ENCODE measurements at places on chromosomes 1 and 21.

- peak; percentile 10 for DNase-seq
Measured at GRCh38 chr1:54112027-54112426, 40.8 kb downstream of the CDCP2 start.

DNA sequence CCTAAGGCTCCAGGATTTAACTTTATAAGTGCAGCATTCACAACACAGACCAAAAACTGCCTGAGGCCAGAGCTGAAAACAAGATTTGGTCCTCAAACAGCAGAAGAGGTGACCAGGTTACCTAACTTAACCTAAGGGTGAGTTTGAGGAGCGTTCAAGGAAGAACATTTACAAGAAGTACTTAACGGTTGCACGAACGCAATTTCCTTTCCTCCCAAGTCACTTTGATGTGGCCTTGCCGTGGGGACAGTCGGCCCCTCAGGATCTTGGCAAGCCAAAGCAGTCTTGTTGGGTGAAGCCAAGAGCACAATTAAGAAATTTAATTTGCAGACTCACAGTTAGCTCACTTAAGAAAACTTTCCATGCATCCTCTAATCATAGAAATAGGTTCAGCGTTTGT is 202.6 kb upstream of the COA6 start:
- DNase-seq, result no peak

DNA sequence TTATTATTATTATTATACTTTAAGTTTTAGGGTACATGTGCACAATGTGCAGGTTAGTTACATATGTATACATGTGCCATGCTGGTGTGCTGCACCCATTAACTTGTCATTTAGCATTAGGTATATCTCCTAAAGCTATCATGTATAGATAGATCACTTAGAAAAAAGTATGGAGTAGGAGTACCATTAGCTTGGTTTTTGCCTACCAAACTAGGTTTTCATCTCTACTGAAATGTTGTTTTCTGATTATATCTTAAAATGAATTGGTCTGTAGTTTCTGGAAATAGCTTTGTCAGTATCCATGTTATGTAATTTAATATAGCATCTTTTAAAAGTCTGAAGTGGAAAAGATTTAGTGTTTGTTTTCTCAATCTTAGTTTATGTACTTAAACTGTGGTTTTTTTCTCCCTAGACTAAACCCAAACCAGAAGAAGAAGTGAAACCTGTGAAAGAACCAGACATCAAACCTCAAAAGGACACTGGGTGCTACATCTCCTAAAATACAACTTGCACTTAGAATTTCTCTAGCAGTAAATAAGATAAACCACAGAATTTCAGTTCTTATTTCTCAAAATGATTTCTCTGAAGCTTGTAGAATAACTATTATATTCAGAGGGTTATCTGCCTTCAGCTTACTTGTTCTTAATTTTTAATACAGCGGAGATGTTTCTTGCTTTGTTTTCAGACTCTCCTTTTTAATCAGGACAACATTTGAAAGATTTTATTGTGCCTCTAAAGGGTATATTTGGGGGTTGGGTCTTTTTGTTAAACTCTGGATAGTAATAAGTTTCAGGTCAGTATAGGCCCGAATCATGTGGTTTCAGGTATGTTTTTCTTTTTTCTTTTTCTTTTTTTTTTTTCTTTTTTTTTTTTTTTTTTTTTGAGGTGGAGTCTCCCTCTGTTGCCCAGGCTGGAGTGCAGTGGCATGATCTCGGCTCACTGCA is 4.5 kb upstream of the FAM177B start:
- no peak for DNase-seq

GRCh38 chr1:238552271-238552670 is 661.5 kb upstream of the ZP4 start:
- DNase-seq, result no peak

GRCh38 chr1:47911892-47912291 is 85.3 kb downstream of the TRABD2B start:
- DNase-seq, result no peak

DNA sequence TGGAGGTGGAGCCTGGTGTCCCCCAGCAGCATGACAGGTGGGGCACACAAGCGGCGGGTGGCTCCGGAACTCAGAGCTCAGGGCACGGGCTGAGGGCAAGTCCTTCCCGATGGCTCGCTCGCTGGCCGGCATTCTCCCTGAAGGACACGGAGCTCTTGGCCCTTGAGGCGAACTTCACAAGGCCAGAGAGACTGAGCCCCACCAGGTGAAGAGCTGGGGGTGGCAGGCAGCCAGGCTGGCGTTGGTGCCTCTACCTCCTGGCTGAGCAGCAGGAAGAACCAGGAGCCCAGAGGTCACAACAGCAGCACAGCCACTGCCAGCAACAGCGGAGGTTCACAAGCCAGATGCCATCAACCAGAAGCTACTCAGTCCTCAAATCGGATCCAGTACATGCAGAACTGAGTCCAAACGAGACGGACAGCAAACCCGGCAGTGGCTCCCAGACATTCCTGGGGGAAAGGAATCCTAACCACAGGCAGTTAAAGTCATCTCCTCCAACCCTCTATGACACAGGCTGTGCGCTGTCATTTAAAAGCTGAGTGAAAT is 54.1 kb downstream of the NPHP4 start:
- DNase-seq, result peak; percentile 15

- no peak for DNase-seq
Measured at GRCh38 chr1:240169188-240169587, 77.5 kb downstream of the FMN2 start.

GRCh38 chr1:91714867-91715381 is 171.0 kb downstream of the TGFBR3 start:
- DNase-seq, result no peak

DNA sequence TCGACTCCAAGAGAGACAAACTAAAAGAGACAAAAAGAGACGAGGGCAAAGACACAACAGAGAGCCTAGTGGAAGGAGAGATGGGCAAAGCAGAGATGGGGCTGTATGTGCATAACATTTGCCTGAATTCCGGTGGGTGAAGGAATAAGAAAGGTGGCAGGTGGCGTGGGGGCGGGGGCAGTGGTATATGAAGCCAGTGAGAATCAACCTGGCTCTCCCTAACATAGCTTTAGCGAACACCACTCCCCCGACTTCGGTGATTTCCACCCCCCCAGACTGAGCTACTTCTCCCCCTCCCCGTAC is 1.1 kb downstream of the INKA2 start:
- no peak for DNase-seq

DNA sequence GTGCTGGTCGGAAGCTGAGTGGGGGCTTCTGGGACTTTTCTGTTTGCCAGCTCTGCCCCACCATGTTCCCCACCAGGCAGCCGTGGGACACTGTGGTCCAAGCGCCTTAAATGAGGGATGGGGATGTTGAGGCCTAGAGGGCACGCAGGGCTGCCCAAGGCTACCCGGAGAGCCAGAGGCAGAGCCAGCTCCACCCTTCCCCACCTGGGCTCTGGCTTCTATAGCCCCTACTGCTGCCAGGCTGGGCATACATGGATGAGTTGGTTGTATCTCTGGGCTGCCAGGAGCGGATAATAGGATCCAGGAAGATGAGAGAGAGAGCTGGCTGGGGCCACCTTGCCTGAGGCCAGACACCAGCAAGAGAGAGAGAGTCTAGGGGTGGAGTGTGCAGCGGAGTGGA is 49.4 kb downstream of the PTPRU start:
- no peak for DNase-seq

GRCh38 chr1:70930062-70930461 is 117.6 kb downstream of the PTGER3 start:
- no peak for DNase-seq

DNA sequence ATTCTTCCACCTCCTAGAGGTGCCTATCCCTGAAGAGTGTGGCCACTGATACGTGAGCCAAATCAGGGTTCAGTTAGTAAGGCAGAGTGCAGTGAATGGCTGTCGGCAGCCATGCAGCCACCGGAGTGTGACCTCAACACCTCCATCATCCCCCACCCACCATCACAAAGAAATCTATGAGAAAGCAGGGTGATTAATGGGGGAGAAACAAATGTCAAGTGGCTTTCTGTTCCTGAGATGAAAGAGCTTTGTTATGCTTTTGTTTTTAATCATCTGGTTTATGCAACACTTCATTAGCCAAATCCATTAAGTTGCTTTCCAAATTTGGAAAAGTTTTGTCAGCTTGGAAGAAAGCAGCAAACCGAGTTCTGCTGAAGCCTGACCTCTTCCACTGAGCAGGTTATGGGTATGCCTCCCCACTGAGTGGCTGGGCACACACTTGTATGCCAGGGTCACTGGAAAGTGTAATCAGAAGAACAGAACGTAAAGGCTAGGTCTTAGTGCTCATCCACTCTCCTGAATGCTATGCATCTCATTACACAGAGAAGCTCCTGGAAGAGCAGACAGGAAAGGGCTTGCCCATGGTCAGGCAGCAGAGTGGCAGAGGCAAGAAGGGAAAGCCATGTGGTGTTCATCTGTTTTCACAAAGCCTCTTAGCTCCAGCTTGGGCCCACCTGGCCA is 57.1 kb upstream of the ATP1B1 start:
- no peak for DNase-seq

DNA sequence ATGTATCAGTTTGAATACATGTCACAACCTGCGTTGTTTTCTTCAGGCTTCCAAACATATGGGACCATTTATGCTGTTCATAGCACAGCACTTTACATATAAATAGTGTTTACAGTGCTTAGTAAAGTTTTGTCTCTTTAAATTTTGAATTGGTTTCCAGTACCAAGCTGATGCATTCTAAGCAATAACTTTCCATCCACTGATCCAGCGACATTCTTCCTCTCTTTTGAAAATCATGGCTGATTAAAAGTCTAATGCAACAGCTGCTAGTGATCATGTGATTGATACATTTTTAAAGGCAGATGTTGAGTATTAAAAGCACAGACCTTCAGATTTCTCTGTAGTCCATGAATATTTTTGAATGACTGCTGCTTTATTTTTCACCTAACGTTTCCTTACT is 154.9 kb downstream of the PTPRC start:
- DNase-seq, result no peak

GRCh38 chr1:107535091-107535490 is 394.3 kb downstream of the NTNG1 start:
- DNase-seq, result no peak

- no peak for DNase-seq
Measured at GRCh38 chr1:62589321-62589720, 8.0 kb upstream of the ANGPTL3 start.

Data from activated CD8-positive, alpha-beta memory T cell treated with anti-CD3 and anti-CD28 coated beads, Interleukin-2, amount 50 U/mL, for 48 hours (primary cell).